Karpas-422 (cell line): ENCODE measurements at places on chromosomes 16 and 17. TPM values are rescaled to one million over a fixed set of nuclear protein-coding genes. Genes with fewer than 3 reads are reported as not detected.

- peak; percentile 41 for DNase-seq
These were observed 83.3 kb upstream of the ZKSCAN2 start for GRCh38 chr16:25340973-25341372.

DNA sequence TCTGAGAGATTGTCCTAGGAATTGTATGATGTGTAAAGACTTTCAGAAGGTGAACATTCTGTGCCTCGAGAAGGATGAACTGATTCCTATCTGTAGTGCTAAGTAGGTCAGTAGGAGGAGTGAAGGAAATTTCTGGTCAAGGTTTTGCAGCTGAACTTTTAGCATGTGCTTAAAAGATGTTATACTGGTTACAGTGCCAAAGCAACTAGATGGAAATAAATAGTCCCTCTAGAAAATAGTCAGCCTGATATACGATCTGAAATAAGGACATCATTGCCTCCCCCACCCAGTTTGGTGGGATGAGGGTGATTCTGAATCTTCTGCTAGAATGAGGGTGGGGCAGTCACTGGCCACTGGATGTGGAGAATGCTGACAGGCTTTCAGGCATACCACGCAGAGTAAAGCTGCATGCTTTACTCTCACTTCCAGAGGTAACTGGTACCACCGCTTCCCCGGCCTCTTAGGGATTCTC, 57.2 kb upstream of the VPS4A start:
- no peak for DNase-seq

CSH2 gene
- total RNA-seq: not detected in 2 replicates

SYCE1L gene
- total RNA-seq: 0.52 TPM in 1 of 2 replicates, not detected in the other

GRCh38 chr17:64172510-64172909, 42.6 kb upstream of the ERN1 start:
- DNase-seq: no peak

DNA sequence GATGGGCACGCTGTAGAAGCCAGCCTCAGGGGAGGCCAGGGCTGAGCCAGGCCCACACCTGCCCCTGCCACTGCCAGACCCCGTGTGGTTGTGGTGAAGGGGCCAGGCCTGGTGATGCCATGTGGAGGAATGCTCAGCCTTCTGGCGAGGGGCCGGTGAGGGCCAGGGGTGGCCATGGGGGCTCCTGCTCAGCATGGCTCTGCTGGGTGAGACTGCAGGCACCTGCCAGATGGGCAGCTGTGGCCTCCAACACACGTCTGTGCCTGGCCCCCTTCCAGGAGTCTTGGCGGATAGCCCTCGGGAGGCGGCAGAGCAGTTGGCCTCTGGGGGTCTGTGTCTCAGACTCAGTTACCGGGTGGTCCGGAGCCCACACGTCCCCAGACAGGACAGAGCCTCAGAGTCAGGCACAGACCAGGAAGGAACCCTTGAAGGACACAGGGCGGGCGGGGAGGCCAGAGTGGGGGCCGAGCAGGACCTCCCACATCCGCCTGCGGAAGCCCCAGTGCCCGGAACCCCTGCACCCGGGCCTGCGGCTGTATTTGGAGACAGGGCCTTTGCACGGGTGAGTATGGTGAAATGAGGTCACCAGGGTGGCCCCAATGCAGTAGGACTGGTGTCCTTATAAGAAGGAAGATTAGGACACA, 22.5 kb upstream of the CHMP6 start:
- no peak for DNase-seq
